ENCODE measurements at places on chromosomes 16 and 17.

GRCh38 chr17:4043862-4044261 lies 79.6 kb upstream of the ATP2A3 start:
- DNase-seq: no peak

DNA sequence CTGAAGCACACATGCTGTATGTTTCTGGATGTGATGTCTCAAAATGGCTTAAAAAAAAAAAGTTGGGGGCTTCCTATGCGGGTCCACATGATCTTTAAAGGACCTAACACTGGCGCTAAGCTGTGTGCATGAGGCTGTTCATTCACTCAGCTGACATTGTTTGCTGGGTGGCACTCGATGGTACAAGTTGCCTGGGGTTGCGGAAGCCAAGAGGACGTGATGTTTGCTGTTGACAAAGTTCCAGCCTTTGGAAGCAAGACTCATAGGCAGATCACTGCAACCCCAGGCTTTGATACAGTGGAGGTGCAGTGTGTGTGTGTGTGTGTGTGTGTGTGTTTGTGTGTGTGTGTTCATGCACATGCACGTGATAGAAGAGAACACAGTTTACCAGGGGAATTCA lies 29.5 kb upstream of the DNAI2 start:
- DNase-seq: no peak

GRCh38 chr16:15996432-15997109 lies 47.2 kb downstream of the ABCC1 start:
- peak; percentile 90 for DNase-seq

GRCh38 chr17:43367737-43368242 lies 31.0 kb upstream of the ARL4D start:
- DNase-seq: peak; percentile 96

DNA sequence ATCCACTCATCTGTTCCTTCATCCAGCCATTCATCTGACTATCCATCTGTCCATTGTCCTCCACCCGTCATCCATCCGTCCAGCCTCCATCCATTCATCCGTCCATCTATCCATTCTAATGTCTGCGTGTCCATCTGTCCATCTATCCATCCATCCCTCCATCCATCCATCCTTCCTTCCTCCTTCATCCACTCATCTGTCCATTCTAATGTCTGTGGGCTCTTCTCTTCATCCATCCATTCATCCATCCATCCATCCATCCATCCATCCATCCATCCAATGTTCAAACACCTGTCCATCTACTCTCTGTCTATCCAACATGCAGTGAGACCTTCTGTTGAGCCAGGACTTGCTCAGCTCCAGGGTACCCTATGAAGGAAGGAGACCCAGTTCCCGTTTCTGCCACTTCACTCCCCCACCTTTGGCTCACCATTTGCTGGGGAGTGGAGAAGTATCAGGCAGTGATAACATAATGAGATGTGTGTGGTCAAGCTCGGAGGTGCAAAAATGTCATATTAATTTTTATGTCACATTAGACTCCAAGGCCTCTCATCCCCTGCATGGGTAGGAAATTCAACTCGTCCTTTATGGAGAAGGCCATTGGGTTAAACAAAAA lies 36.5 kb upstream of the ADGRG1 start:
- no peak for DNase-seq

DNA sequence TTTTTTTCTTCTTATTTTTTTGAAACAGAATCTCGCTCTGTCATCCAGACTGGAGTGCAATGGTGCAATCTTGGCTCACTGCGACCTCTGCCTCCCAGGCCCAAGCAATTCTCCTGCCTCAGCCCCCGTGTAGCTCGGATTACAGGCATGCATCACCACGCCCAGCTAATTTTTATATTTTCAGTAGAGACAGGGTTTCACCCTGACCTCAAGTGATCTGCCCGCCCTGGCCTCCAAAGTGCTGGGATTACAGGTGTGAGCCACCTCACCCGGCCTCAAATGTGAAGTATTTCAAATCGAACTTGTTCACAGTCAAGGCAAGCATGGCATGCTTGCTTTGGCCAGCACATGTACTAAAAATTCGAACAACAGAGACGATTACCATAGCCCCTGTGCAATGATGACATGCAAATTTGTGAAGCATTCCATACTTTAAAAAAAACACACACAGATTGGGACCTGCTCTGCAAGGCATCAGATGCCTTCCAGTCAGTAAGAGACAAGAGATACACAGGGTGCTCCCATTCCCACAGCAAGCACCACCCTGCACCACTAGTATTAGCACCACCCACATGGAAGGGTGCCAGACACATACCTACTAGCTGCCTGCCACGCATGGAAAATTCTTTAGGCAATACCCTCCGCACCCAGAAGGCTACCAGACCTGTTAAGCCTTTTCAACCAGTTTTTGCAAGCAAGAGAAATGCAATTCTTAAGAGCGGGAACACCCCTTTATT lies 47.2 kb downstream of the ANKRD11 start:
- peak; percentile 87 for DNase-seq

DNA sequence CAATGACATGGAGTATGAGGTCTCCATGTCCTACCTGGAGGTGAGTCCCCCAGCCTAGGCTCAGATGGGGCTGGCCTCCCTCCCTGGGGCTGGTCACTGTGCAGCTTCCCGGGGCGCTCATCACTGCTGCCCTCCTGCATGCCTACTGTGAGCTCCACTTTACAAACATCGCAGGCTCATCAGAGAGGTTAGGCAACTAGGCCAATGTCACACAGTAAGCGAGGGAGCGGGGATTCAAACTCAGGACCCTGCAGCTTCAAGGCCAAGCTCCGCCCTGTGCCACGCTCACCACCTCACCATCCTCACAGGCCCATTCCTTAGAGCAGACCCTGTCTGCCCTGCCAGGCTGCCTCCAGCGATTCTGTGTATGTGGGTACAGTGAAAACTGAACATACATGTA lies 17.1 kb downstream of the KIF19 start:
- DNase-seq: no peak

DNA sequence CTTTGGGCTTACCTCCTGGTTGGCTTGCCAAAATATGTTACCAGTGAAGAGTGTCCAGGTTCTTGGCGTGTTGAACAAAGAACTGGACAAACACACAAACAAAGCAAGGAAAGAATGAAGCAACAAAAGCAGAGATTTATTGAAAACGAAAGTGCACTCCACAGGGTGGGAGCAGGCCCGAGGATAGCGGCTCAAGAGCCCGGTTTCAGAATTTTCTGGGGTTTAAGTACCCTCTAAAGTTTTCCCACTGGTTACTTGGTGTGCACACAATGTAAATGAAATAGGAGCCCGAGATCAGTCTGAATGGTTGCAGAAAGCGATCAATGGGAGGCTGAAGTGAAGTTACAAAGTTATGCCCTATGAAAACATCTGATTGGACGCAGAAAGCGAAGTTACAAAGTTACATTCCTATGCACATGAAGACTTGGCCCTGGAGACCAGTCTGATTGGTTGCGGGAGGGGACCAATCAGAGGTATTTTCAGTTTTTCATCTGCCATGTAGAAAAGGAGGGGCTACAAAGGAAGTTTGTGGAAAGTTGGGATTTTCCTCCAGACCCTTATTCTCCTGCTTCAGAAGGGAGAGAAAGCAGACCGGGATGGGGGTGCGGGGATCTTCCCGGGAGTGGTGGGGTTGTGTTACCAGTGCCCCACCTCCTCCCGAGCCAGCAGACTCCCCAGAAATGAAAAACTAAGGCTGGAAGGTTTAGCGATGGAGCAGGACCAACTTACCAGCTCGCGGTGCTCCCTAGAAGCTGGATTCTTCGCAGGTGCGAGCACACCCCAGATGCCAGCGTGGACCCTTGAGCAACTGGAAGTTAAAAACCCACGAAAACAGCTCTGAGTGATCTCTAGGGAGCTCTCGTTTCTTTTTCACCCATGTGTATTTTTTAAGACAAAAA lies at the start of gene SLFN12:
Gene SLFN12 (minus strand): TSS at position 325 of the 899 bp plus-strand sequence. CDS start 9,472 bp downstream, outside the sequence.
- DNase-seq: peak; percentile 98

DNA sequence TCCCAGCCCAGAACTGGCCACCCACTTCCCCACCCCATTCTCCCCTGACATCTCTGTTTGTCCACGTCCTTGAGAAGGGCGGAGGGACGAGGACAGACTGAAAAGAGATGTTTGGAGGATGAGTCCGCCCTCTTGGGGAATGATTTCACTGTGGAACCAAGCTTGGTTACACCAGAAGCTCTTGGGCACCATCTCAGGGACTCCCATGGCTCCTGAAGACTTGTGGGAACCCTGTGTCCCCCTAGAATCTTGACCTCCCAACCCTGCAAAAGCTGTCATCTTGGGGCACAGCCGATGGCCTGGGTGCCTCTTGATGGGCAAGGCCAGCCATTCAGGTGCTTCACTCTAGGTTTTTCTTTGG lies 25.9 kb upstream of the LITAF start:
- DNase-seq: no peak

- DNase-seq: peak; percentile 1
These were observed 268.0 kb upstream of the TNRC6C start for GRCh38 chr17:77690271-77691161.

GRCh38 chr17:79595921-79596320 lies 14.9 kb downstream of the RBFOX3 start:
- no peak for DNase-seq

DNA sequence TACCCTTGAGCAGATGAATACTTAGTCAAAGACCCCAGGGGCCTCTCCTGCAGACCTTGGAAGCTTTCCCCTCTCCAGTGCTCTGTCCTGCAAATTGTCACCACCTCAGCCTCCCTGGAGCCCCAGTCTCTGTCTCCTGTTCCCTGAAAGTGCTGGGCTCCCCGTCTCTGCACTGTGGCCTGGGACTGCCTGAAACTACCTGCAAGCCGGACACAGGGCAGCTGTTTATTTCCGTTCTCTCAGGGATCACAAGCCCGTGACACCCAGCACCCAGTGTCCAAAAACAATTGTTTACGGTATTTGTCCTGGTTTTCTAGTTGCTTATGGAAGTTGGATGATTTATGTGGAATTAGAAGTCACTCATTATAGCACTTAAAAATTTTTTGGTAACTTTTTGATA lies 81.6 kb upstream of the CHMP6 start:
- no peak for DNase-seq

DNA sequence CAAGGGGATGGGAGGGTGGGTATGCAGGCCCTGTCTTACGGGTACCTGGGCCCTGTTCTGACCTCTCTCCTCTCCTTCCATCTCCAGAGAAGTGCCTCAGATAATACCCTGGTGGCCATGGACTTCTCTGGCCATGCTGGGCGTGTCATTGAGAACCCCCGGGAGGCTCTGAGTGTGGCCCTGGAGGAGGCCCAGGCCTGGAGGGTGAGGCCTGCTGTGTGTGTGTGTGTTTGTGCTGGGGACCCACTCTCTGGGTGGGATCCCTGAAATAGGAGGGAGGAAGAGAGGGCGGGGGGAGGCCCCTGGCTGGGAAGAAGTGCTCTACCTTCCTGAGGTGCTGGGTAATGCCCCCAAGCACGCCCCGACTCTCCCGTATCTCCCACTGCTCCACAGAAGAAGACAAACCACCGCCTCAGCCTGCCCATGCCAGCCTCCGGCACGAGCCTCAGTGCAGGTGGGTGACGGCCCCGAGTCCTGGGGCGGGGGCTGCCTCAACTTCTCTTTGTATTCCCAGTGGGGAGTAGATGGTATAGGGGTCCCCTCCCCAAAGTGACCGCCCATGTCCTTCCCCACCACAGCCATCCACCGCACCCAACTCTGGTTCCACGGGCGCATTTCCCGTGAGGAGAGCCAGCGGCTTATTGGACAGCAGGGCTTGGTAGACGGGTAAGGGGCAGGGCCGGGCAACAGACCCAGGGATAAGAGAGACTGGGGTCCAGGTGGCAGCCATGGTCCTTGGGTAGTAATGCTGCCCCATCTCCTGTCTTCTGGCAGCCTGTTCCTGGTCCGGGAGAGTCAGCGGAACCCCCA lies 7.8 kb downstream of the GRB7 start:
- DNase-seq: no peak

GRCh38 chr17:21522755-21523336 lies 146.7 kb downstream of the KCNJ12 start:
- DNase-seq: peak; percentile 48

- no peak for DNase-seq
These were observed 35.2 kb downstream of the KIAA0513 start for GRCh38 chr16:85062845-85063244.

DNA sequence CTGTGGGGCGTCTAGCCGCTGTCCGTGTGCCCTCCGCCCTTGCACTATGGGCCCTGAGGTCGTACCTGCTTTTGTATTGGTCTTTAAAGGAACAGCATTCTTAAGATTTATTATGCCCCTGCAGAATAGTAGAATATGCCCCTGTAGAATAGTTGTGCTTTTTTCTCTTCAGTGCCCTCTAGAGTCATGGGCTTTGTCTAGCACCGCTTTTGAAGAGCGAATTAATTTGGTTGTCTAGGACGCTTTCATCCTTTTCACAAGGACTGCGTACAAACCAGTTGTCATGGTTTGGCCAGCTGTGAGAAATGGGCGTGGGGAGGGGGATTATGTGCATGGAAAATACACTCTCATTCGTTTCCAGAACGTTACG lies 621 bp downstream of the CEP95 start:
- DNase-seq: peak; percentile 82

DNA sequence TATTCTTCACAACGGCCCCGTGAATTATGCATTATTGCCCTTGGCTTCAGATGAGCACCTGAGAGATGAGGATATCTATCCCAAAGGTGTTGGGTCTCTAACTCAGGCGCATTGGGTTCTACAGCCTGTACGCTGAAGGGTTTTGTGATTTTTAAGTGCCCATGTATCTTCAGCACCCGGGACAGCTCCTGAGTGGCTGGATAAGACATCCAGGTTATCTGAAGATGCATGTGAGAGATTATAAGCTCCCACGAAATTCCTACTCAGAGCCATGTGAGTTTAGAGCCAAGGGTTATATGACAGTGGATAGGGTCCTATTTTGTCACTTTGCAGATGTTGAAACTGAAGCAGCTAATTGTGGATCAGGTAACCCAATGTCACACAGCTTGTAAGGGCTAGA lies 612.3 kb upstream of the EEF2KMT start:
- DNase-seq: peak; percentile 1

- no peak for DNase-seq
These were observed 54.3 kb downstream of the MYH13 start for GRCh38 chr17:10318535-10318934.

DNA sequence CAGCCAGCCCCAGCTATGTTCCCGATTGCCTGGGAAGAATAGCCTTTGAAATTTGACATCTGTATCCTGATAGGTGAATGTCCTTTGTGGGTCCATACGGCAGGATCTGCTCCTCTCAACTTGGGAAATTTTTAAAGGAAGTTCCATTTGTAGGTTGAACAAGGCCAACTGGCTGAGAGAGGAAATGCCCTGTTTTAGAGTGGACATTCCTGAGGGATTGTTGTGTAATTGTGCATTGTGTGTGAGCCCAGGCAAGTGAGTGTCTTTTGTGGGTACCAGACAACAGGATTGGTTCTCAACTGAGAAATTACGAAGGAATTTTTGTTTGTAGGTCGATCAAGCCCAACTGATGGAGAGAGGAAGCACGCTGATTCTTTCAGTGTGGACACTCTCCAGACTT lies 2.6 kb upstream of the CPHXL2 start:
- DNase-seq: no peak

- peak; percentile 50 for DNase-seq
These were observed at the start of gene CX3CL1 for GRCh38 chr16:57372372-57373116. Gene CX3CL1 (plus strand): TSS chr16:57372490. CDS start chr16:57372569, 79 bp downstream.

Measured in fibroblast of villous mesenchyme (primary cell).